Activated T-cell treated with anti-CD3 and anti-CD28 coated beads, Interleukin-2, amount 50 U/mL, for 72 hours (primary cell): ENCODE measurements at places on chromosomes 2 and 18. TPM values are rescaled to one million over a fixed set of nuclear protein-coding genes. Genes with fewer than 3 reads are reported as not detected.
A peak's percentile ranks its signal among the peaks of the same experiment; 100 is the strongest.

The KLHL41 gene
- 0.09 TPM for total RNA-seq

The LRRFIP1 gene
- total RNA-seq = 239 TPM

The GATA6 gene
- 0.43 TPM for total RNA-seq

The CHRNA1 gene
- not detected for total RNA-seq

The SGPP2 gene
- total RNA-seq = 20.9 TPM

The HOXD12 gene
- total RNA-seq = not detected

The SLC4A3 gene
- total RNA-seq = not detected

The LYG2 gene
- not detected for total RNA-seq

DNA sequence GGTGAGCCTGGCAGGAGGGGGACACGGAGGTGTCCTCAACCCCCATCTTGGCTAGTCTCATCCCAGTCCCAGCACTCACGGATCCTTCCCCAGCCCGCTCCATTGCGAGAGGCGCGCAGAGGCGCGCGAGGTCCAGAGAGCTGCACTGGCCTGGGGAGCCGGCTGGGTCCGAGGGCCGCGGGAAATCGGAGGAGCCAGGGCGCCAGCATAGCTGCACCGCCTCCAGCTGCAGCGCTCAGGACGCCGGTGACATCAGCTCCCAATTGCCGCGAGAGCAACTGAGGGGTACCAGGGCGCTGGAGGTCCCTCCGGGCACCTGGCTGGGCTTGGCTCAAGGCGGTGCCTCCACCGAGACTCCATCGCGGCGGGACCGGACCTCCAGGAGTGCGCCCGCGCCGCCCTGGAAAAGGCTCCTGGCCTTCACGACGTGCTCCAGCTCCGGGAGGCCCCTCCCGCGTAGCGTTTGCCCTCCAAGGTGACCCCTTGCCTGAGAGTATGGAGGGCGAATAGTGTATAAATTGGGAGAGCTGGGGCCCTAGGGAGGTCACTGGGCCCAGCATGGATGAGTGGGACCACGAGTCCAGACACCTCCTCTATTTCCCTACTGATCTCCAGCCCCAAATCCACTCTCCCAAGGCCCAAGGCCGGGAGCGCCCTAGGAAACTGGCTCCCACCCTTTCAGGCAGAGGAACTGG, 5.5 kb downstream of the RTKN start:
- DNase-seq = no peak

DNA sequence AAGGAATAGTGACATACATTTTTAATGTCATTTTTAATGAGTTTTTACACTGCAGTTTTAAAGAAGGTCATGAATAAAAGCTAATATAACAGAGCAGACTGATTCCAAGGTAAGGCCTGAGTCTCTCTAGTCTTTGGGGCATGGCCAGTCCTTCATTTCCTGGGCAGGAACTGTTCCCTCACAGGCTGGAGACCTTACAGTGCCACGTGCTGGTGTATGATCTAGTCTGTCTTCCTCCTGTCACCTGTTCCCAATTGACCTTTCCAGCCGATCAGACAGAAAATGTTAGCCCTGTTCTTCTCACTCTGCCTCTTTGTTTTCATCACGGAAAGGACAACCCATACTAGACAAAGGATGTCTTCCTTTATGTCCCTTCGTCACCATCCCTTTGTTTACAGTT, 33.6 kb downstream of the ZCCHC2 start:
- DNase-seq = no peak

GRCh38 chr2:199792381-199792780, 58.6 kb downstream of the FTCDNL1 start:
- no peak for DNase-seq

DNA sequence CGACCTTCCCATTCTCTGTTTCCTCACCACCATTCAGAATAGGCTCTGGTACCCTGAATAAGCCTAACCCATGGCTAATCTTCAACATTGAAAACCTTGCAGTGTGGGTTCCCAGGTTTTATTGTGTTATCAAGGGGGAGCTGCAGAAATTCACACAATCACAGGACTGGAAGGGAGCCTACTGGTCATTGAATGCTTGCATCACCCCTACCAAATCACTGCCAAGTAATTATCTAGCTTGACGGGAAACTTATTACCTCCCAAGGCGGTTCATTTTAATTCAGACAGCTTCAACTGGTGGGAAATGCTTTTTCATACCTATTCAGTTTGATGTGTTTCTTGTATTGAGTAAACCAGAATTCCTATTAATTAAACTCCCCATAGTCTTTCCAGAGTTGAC, 33.6 kb upstream of the EFEMP1 start:
- no peak for DNase-seq

- no peak for DNase-seq
Observed at GRCh38 chr2:29039718-29040480, 34.4 kb downstream of the PCARE start.

DNA sequence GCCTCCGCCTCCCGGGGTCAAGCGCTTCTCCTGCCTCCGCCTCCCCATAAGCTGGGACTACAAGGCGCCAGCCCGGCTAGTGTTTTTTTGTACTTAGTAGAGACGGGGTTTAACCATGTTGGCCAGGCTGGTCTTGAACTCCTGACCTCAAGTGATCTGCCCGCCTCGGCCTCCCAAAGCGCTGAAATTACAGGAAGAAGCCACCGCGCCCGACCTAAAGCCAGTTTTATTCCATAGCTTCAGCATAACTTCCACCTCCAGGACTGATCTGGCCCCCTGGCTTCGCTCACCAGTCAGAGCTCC, 783 bp upstream of the TXNL4A start:
- no peak for DNase-seq

- DNase-seq = no peak
Observed at GRCh38 chr2:126795656-126796055, 103.0 kb upstream of the TEX51 start.

GRCh38 chr18:46402945-46403344, 254.1 kb downstream of the LOXHD1 start:
- no peak for DNase-seq

DNA sequence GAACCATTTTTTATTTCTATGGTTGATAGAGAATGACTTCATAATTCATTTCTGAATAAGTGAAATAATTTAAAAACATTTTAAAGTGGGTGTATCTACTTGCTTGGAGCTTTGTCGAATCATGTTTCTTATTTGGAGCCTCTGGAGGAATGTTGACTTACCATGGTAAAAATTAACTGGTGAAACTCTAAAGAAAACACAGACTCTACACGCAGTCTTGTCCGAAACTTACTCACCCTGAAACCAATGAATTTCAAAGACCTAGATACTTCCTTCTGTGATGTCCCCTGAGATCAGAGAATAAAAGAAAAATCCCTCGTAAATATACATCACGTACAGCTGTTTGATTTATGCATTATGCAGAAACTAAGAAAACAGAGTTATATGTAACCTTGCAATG, 665.2 kb upstream of the NRXN1 start:
- DNase-seq = no peak

DNA sequence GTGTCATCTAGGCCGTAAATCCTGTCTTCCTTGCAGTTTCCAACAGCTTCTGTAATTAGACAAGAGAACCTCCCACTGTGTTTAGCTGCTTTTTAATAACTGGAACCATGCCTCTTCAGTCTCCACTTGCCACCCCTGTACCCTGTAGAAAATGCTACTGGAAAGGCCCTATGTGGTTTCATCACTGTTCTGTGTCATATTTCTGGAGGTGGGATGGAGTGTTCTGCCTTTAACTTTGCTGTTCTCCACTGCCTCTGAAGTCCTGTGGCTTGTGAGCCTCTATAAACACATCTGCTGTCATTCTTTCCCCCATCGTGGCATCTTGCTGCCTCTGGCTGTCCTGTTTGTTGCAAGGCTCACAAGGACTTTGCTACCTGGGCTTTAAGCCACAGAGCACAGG, 17.9 kb downstream of the MGAT5 start:
- no peak for DNase-seq

DNA sequence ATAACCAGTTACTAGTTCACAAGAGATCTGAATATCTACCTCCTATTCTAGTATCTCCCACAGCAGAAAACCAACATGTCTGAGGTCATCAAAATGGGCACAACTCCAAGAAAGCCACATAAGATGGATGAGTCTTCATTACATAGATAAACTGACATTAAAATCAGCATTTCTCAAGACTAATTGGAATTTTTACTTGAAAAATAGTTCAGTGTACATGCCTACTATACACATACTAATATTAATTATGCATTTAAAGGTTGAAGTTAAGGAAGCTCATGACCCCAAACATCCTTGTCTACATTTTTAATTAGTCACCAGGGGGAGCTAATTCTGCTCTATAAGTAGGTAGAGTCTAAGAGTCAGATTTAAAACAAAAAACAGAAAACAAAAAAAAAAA, 41.9 kb downstream of the ZNF521 start:
- no peak for DNase-seq

GRCh38 chr2:97950329-97951154, 45.2 kb downstream of the TMEM131 start:
- DNase-seq = no peak

DNA sequence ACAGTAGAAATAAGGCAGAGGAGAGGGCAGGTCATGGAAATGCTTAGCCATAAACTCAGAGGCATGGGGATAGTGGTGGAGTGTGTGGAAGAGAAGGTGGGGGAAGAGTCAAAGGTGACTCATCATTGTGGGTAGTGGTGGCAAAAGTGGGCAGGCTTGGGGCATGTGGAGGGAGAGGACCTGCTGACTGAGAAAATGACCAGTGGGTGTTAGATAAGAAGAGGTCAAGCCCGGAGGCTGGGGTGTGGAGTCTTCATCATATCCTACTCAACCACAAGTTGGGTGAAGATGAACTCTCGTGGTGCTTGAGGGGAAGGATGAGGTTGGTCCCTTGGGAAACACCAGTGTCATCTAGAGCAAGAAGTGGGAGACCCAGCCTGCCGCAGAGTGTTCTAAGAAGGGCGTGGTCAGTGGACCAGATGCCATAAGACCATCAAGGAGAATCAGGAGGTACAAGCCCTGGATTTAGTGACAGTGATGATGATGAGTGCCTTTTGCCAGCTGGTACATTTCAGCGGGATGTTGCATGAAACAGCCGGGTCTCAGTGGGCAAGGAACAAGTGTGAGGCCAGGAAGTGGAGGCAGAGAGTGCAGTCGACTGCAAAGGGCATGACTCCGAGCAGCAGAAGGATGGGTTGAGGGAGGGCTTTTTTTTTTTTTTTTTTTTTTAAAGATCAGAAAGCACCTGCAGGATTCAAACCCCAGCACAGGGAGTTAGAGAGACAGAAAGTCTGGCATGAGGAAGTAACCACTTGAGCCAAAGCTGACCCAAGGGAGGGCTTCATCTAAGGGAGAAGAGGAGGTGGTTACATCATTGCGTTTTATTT, 122.6 kb upstream of the SPRED2 start:
- peak; percentile 32 for DNase-seq

DNA sequence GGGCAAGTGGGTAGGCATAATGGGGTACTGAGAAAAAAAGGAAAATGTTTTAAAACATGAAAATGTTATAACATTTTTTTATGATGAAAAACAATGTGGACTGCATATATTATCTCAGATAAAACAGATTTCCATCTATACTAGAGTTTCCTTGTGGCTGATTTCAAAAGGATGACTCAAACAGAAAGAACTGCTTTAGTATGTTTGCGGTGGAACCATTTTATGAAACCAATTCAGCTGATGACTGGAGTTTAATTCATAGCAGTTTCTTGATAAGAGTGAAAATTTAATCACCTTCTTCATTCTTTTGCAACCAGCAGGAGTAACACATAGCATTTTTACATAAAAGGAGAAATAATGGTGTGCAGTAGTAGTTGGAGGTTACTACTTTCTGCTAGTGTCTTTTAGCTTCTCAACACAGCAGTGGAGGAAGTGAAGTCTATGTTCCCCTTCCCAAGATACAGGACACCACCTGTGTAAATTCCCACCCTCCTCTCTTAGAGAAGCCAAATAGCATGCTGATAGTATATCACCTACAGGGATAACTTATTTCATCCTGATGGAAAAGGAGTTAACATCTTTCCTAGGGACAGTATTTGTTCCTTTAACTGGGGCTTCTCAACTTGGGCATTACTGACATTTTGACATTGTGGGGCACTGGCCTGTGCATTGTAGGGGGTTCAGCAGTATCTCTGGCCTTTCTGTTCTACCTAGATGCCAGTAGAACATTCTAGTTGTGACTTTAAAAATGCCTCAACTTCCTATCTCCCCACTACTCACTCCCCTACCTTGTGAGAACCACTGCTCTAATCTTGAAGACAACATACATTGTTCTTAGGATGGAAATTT, 29.9 kb downstream of the PELI1 start:
- DNase-seq = no peak

DNA sequence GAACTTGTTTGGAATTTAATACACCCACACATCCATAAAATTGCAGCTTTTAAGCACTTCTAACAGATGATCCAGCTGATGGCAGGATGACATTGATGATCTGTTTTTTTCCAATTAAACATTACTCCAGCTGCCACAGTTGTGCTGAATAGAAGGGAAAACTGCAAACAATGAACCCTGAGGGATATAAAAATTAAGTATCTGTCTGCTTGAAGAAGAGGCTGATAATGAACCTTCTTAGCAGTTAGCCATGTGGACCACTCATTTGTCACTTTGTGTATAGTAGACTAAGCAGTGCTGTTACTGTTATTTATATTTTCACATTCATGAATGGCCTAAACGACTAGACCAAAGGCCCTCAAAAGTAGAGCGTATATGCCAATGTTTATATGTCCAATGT, 1201.0 kb upstream of the LRRTM1 start:
- no peak for DNase-seq

GRCh38 chr2:16537347-16537746, 128.3 kb downstream of the CYRIA start:
- DNase-seq = no peak

DNA sequence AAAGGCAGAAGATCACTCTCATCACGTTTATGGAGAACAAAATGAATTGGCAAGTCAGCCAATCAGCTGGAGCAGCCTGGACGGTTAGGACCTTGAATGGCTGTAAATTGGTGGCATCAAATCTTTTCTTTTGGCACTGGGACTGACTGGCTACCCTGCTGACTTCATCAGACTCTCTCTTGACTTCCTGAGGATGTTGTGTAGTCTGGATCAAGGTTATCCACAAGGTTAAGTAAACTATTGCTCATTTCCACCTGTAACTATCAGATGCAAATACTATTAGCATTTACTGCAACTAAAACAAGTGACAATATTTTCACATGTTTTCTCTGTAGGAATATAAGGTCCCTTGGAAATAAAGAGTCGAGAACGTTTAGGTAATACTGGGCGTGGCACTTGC, 134.3 kb upstream of the RASGRP3 start:
- no peak for DNase-seq

DNA sequence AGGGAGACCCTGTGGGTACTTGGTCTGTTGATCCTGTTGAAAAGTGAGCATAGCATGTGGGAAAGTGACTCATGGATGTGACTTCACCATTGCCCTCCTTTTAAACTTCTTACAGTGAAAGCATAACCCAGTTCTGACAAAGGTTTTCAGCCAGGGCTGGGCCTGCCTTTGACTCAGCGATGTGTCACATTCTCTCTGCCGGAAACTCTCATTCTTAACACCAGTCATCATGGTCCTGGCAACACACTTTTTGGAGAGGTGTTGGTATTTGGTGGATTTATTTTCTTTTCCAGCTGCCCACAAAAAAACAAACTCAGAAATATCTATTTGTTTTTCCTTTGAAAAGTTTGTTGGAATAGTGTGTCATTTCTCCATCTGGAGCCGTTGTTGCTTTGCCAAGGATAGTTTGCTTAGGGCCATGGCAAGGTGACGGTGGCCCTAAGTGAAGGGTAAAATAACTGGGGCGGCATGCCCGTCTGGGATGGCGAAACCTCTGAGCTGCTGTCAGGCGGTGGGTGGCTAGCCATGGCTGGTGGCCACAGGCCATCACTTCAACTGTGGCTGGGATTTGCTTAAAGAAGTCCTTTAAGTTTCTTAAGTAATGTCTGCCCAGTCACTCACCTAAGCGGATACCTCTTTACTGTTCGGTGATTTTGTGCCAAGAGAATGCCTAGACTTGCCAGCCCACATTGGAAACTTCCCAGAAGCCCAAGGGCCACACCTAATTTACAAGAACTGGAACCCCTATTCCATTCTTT, 123.3 kb downstream of the LTBP1 start:
- peak; percentile 71 for DNase-seq
